ENCODE measurements at places on chromosomes 12 and 14.

- no peak for DNase-seq
Measured at GRCh38 chr14:23130871-23131270, 11.8 kb upstream of the CEBPE start.

DNA sequence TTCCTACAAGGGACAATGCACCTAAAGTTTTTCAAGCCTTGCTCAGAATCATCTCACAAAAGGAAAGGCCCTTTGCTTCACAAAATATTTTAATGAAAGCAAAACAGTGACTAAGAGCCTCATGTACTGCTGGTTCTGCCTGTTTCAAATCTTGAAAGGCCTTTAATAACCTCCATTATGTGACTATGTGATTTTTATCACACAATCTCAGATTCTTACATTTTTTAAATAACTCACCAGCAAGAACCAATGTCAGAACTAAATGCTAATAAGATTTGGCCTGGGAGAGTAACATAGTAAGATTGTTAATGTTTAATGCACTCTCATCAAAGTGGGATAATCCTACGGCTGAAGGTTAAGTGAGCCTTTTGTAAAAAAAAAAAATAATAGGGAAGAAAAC, 378.9 kb downstream of the RGS6 start:
- no peak for DNase-seq

- DNase-seq: no peak
Measured at GRCh38 chr14:32913725-32914124, 25.0 kb upstream of the NPAS3 start.

DNA sequence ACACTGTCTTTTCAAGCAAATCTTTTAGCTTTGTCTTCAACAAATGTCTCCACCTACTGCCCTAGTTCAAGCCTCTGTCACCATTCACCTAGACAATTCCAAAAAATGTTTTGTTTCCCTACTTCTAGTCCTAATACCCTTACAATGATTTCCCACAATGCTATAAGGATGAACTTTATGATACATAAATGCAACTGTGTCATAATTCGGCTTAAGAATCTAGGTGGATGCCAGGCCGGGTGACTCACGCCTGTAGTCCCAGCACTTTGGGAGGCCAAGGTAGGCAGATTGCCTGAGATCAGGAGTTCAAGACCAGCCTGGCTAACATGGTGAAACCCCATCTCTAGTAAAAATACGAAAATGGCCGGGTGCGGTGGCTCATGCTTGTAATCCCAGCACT, 20.7 kb upstream of the CREBL2 start:
- no peak for DNase-seq

- DNase-seq: no peak
Measured at GRCh38 chr12:87439990-87440827, 589.0 kb downstream of the C12orf50 start.
